ENCODE measurements at places on chromosomes 6 and 20.

GRCh38 chr20:11544029-11544678, 373.5 kb upstream of the BTBD3 start:
- DNase-seq = peak; percentile 52

- no peak for DNase-seq
Observed at GRCh38 chr20:24629668-24630067, 160.2 kb downstream of the SYNDIG1 start.

GRCh38 chr6:131134220-131134979, 867 bp upstream of the AKAP7 start:
- no peak for DNase-seq

- DNase-seq = no peak
Observed at GRCh38 chr6:117531346-117531745, 48.9 kb downstream of the DCBLD1 start.

DNA sequence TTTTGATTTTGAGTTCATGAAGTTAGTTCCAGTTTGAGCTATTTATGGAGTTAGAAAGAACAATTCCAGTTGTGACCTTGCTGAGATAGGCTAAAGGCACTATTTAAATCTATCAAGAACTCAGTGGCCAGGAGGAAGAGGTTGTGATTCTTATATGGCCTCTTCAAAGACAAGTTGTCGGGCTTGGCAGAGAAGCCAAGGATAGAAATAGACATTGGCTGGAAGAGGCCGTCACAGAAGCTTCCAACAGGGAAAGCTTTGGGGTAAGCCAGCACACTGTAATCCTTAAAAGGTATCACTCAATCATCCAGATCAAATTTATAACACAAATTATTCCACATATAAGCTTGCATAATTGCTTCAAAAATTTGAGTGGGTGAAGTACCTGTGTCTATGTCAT, 286.1 kb downstream of the SYNE1 start:
- DNase-seq = no peak

GRCh38 chr6:13351271-13351670, 22.9 kb upstream of the TBC1D7 start:
- DNase-seq = no peak

DNA sequence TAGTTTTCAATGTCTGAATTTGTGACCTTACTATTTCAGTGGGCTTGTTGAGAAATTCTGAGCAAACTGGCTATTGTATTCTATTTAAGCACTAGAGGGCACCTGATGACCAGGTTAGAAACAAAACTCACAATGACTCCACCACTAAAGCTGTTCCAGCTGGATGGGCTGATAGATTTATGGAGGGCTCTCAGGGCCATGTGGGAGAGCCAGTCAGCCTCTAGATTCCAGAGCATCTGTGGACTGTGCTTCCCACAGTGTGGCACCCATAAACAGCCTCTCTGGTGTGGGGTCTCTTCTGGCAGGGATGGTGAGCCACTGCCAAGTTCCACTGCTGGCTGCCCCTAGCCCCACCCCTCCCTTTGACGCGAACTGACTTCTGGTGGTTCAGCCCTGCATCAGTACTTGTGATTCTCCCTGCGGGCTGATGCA, 29.2 kb downstream of the C6orf58 start:
- peak; percentile 14 for DNase-seq

GRCh38 chr6:97110149-97110548, 172.9 kb downstream of the MMS22L start:
- no peak for DNase-seq

DNA sequence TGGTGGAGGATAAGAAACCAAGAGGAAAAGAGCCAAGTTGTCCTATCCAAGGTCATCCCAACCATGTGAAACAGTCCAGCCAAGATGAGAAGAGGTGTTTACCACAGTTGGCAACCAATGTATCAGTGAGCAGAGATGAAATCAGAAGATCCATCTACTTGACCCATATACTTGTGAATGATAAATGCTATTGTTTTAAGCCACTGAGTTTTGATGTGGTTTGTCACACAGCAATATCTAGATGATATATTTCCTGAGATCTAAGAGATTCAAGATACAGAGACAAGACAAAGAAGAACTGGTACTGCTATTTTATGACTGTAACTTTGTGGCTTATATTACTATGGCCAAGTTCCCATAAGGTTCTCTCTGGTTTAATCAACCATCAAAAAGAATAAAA, 721.2 kb downstream of the MAFB start:
- no peak for DNase-seq

DNA sequence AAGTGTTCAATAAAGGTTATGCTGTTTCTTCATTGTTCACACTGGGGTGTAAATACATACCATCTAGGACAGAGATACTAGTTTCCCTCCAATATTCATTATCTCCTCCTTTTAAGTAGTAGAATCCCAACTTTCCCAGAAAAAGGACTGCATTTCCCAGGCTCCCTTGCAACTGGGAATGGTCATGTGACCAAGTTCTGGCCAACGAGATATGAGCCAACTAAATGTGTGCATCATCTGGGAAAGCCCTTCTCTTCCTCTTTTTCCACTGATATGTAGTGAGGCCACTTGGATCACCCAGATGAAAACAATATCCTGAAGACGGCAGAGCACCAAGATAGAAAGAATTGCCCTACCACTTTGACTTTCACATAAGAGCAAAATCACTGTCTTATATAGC, 97.9 kb upstream of the PTPRT start:
- DNase-seq = no peak

GRCh38 chr6:106223300-106223930, 102.1 kb downstream of the ATG5 start:
- peak; percentile 37 for DNase-seq

GRCh38 chr6:75236630-75237029, 7.0 kb downstream of the COX7A2 start:
- DNase-seq = no peak

- DNase-seq = peak; percentile 53
Observed at GRCh38 chr6:144447472-144447871, 162.3 kb downstream of the UTRN start.

DNA sequence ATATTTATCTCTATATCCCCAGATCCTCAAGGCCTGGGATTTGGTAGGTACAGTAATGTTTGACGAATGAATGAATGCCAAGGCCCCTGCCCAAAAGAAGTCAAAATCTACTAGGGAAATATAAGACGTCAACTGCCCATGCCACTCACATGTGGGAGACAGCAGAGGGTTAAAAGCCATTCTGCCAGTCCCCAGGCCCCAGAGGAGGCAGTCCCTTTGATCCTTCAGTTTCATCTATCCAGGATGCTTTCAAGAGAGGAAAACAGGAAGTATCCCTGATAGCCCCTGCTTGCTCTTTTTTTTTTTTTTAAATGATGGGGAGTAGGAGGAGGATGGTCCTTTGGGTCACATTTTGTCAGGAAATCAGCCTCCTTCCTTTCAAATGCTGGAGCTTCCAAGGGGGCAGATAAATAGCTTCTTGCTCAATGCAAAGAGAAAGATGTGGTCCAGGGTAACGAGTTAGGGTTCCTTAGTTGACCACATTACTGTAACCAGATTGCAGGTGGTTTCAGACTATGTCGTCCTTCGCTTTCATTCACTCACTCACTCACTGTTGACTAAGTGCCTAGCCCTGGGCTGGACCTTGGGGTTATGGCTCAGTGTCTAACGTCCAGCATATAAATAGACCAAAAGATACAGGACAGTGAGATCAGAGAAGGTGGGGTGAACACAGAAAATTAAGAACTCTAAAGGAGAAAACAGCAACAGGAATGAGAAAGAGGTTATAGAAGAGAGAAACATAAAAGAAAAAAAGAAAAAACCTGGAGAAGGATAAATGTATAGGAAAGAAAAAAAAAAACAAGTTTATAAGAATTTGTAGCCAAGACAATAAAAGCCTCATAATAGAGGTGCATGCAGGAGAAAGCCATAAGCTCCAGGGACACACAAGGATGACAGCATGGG, 64.6 kb upstream of the PIM1 start:
- no peak for DNase-seq

DNA sequence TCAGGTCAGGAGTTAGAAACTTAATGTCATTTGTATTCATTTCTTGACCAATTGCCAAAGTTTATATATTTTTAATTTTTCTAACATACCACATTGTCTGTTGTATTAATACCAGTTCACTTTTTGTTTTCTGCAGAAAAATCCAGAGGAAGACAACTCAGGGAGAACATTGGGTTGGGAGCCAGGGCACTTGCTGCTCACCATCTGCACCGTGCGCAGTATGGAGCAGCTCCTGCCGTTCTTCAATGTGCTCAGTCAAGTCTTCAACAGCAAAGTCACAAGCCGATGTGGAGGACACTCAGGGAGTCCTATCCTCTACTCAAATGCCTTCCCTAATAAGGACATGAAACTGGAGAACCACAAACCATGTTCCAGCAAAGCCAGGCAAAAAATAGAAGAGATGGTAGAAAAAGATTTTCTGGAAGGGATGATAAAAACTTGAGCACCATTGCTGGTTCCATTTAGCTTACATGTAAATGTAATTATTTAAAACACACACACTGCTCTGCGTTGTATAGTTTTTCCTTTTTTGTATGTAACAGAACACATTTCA, 25.3 kb downstream of the PGM3 start:
- DNase-seq = no peak

GRCh38 chr6:134230087-134230700, 87.7 kb downstream of the SGK1 start:
- DNase-seq = no peak

- no peak for DNase-seq
Observed at GRCh38 chr6:7389162-7389450, 436 bp downstream of the CAGE1 start.

- DNase-seq = no peak
Observed at GRCh38 chr6:169568314-169569087, 133.3 kb downstream of the WDR27 start.

All from HS-5 (cell line).